ENCODE measurements at places on chromosomes 12 and 14.

- DNase-seq = no peak
These were observed 46.0 kb downstream of the CACNA2D4 start for GRCh38 chr12:1872448-1872847.

DNA sequence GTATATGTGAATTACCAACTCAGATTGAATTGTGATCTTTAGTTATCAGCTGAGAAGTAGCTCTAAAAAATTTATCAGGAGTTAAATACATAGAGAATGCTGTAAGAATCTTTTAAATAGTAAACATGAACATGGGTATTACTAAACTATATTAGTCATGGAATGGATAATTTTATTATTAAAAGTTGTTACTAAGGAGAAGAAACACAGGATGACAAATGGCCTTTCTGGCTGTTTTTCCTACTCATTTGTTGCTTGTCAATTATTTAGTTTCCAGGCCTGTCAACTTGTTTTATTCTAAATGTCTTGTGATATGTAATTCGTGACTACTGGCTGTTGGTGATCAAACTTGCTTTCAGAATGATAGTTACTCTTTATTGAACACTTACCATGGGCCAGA lies 58.7 kb downstream of the KTN1 start:
- no peak for DNase-seq

GRCh38 chr12:92107621-92108131 lies 38.0 kb downstream of the BTG1 start:
- DNase-seq = no peak

DNA sequence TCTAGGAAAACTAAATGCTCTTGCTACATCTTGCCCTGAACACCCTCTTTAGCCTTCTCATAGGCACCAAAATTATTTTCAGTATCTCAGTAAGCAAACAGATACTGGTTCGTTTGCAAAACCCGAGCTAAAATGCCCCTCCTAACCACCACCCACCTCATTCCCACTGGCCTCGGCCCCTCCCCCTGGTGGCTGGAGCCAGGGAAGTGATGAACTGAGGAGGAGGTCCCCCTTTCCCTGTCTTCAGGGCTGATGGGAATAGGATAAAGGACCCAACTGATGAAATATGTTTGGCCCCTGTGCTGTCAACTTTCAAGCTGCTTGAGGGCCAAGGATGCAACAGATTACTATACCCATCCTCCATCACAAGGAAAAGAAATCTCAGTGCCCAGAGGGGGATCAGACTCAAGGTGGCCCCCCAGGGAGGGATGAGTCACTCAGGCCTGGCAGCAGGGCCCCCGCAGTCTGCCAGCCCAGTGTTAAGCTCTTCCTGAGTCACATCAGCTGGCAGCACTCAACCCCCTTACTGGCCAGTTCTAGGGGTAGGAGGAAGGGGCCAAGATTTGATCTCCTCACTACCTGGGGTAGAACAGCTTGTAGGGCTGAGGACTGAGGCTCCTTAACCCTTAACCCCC lies 1.7 kb downstream of the ANKRD52 start:
- DNase-seq = no peak

GRCh38 chr12:94721173-94721572 lies 70.8 kb upstream of the TMCC3 start:
- DNase-seq = no peak

- DNase-seq = no peak
These were observed 20.2 kb upstream of the DUSP16 start for GRCh38 chr12:12582895-12583303.

- DNase-seq = no peak
These were observed 286.9 kb downstream of the TMTC2 start for GRCh38 chr12:82973592-82973991.

DNA sequence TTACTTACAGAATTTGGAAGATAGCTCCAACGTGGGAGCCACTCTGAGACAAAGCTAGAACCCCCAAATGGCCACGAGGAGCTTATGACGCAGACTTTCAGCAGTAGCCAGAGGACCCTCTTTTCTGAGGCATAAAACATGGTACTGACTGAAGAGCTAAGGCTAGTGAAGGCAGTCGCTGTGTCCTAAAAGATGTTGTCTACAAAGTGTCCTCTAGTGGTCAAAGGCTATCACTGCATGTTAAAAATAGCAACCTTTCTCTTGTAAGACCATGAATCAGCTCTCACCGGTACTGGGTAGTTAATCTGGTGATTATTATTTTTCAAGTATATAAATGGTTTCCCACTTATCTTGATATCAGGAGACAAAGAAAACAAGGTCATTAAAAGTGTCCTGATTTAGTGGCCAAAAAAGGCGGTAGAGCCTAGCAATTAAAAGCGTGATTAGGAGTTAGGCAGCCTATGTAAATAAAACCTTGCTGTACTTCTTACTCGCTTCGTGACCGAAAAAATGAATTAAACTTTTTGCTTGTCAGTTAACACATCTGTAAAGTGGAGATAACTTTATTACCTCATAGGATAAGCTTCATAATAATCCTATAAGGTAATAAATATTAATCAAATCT lies 47.0 kb upstream of the LGR5 start:
- no peak for DNase-seq

GRCh38 chr12:57743769-57744168 lies 1.1 kb upstream of the TSPAN31 start:
- no peak for DNase-seq

GRCh38 chr12:84336231-84336630 lies 576.4 kb downstream of the SLC6A15 start:
- no peak for DNase-seq

DNA sequence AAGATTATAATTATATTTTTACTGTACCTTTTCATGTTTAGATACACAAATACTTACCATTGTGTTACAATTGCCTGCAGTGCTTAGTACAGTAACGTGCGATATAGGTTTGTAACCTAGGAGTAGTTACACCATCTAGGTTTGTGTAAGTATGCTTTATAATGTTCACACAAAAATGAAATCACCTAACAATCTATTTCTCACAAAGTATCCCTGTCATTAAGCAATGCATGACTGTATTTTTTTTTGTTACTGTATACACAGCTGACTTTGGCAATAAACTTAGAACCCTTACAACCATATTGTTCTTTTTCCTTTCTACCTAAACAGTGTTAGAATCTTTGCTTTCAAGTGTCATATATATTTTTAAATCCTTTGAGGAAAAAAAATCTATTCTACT lies 303.0 kb upstream of the E2F7 start:
- no peak for DNase-seq

- no peak for DNase-seq
These were observed 113.8 kb downstream of the RERGL start for GRCh38 chr12:17976202-17976601.

DNA sequence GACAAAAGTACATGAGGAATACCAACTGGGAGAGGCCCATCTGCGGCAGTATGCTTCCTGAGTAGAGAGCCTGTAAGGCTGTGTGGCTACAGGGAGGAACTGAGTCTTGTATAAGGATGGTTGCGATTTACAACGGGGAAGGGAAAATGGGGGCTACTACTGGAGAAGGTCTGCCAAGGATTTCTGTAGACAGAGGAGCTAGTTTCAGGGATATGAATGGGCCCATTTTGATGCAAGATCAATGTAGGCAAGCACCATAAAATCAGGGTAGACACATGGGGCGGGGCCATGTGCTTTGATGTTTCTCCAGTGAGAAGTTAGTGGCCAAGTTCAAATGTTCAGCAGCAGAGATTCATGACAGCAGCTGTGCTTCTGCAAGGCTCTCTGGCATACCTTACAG lies 149.4 kb downstream of the GPR65 start:
- no peak for DNase-seq
